ENCODE measurements at places on chromosomes 7 and 10.
A peak's percentile ranks its signal among the peaks of the same experiment; 100 is the strongest.

DNA sequence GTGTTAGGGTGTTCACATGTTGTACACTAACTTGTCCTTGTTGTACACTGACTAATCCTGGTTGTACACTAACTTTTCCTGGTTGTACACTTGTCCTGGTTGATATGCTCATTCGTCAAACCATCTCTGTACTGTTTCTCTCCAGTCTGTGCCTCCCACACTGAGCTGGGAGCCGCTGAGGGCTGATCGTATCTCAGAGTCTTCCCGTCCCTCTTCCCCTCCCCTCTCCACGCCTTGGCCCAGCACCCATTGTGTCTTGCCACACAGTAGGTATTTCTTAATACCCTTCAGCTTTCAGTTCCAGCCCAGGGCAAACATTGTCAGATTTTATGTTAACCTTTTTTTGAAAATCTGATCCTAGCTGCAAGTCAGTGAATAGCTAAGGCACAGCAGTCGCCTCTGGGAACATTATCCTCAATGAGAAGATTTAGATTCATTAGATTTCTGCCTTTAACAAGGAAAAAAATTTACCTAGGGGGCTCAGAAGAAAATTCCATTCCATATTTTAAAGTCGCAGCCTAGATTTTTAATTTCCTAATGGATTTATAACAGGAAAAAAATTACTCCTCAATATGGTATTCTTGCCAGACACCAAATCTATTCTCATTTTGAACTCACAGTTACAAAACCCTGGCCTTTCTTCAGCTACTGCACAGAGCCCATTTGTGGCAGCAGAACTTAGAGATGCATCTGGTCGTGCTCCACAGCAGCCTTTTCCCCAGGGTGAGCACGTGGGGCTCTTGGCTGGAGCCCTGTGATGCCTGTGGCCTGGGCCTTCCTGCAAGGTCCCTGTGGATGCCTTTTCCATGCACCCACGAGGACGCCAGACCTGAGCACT, 33.0 kb upstream of the CHST15 start:
- DNase-seq, result no peak

GRCh38 chr10:58341947-58342346, 7.1 kb downstream of the UBE2D1 start:
- DNase-seq, result no peak

DNA sequence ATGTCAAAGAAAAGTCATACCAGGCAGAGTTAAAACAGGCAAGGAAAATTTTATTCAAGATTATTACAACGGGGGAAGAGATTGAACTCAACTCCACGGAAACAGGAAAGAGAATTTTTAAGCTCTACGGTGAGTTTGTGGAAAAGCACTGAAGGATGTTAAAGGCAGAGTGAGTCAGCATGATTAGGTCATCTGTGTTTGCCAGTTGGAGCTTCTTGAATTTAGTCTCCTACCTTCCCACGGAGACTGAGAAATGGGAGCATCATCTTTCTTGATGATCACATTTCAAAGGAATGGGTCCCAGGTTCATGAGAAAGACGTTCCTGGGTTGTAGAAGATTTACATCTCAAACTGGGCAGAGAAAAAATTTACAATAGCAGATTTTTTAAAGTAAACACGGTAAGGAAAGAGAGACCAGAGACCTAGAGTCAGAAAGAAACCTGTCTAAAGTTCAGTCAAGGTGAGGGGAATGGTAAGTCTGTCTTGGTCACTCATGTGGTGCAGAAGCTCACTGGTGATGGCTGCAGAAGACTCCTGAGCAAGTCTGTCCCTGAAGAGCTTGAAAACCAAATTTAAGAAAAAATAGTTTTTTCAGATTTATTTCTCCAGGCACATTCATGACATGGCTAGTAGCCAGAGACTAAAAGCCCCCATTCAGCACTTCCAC, 516.9 kb upstream of the LRRN3 start:
- no peak for DNase-seq

- peak; percentile 36 for DNase-seq
These were observed 41.7 kb downstream of the DNAJC1 start for GRCh38 chr10:21961847-21962246.

DNA sequence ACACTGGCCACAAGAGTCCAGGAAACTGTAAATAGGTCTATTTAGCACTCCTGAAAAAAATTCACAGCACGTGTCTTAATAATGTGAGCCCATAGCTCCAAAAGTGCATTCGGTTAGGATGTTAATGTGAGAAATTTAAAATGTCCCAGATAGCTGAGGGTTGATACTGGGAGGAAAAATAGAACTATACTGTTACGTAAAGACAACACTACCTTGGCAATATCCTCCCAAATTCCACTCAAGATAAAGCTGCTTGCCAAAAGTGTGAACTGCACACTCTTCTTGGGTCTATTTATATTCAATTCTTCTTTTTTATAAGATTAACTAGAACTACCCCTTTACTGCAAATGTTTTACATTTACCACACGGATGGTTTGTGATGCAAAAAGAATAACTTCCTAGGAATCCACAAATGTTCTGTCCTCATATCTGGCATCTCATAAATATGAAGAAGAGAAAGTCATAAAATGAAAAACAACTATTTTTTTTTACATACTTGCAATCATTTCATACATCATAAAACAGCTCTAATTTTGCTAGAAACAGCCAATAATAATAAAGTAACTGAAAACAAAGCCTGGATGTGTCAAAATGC, 10.4 kb downstream of the RAB11FIP2 start:
- peak; percentile 51 for DNase-seq

- DNase-seq, result no peak
These were observed 594.8 kb upstream of the FZD8 start for GRCh38 chr10:36236931-36237330.

Measured in fibroblast of the aortic adventitia (primary cell).